ENCODE measurements at places on chromosomes 12 and 14.

DNA sequence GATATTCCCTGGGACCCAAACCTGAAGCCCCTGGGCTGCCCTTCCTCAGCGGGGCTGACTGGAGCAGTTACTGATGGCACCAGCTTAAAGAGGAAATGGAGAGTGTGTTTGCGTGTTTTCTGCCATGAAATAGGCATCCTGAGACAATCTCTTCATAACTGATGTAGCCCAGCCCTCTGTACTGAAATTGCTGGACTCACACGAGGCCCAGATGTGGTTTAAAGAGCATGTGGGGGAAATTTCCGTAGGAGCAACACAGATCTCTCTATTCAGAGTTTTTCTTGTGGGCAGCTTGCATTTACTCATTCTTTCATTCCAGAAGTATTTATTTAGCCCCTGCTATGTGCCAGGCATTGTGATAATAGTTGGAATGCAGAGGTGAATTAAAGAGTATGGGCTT is 782.1 kb upstream of the TBX3 start:
- DNase-seq = no peak

GRCh38 chr14:74754157-74754556 is 9.0 kb upstream of the YLPM1 start:
- no peak for DNase-seq

DNA sequence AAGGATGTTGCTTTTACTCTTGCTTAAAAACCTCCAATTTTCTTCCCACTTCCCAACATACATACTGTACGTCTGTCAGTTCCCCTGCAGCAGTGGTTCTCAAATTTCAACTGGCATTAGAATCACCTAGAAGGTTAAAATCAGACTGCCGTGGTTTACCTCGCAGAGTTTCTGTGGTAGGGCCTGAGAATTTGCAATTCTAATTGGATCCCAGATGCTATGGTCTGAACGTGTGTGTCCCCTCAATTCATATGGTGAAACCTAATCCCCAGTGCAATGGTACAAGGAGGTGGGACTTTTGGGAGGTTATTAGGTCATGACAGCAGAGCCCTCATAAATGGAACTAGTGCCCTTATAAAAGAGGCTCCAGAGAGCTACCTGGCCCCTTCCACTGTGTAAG is 226.9 kb downstream of the CRADD start:
- no peak for DNase-seq

- DNase-seq = no peak
Observed at GRCh38 chr12:76312315-76312714, 35.9 kb downstream of the BBS10 start.

- no peak for DNase-seq
Observed at GRCh38 chr14:106395456-106396050, 869.2 kb downstream of the TMEM121 start.

DNA sequence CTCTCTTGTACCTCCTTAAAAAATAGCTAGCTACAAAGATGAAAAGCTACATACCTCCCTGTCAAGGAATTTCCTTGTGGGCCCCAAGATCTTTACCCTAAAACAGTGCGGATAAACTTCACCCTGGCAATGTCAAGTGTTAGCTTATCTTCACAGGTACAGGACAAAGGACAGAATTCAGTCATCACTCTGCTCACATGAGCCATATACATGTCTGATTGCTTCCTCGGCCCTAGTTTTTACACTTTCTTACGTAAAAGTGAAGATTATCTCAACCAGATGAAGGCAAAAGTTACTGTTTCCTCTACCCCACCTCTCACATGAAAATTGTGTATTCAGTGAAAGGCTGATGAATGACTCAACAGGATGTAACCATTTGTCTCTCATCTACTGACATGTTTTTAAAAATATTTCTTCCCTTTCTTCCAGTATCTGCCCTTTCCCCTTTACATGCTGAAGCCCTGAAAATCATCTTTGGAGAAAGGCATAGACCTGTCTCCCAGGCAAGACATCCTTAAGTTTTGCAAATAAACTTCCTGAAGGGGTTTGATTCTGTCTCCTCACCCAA is 890.1 kb downstream of the GALC start:
- no peak for DNase-seq
